ENCODE measurements at places on chromosomes 7 and 10.

GRCh38 chr10:34079702-34080484, 735.2 kb downstream of the PARD3 start:
- DNase-seq: no peak

GRCh38 chr7:117249696-117250095, 73.2 kb downstream of the WNT2 start:
- no peak for DNase-seq

DNA sequence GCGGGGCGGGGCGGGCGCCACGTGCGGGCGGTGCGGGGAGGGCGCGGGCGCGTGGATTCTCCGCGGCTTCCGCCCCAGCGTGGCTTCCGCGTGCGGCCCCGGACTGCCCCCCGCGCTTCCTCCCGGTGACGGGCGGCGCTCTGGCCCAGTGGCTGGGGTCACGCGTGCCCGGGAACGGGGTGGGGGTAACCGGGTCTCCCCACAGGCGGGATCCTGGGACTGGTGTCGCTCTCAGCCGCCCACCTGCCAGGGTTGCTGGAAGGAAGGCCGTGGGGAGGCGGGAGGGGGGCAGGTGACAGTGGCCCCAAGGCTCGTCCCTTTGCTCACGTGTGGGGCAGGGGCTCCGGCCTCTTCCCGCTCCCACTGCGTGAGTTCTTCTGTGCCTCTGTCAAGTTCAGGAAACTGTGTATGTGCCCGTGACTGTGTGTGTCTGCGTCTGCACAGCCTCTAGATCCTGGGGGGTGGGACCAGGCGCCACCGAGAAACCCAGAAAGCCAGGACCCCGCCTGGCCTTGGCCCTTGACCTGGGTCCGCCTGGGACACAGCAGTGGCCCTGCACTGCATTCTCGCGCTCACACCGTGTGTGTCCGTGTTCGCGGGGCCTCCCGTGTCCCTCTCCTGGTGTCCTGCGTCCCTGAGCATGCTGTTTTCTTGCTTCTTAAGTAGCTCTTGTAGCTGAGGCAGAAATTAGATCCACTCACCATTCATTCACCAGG, 919 bp downstream of the MAFK start:
- peak; percentile 39 for DNase-seq

DNA sequence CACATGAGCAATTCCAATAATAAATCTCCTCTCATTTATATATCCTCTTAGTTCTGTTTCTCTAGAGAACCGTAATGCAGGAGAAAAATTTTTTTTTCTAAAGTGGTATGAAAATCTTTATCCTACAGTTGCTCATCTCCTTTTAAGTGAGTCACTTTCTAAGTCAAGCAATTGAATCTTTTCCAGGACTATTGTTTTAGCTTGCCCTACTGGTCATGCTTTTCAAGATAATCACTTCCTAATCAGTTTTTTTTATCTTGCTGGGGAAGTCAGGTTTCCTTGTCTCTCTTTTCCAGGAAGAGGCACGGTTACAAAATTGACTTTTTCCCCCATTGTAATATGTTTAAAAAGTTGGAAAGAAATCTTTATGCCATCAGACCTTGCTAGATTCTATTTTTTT, 44.0 kb downstream of the INPP5F start:
- peak; percentile 80 for DNase-seq

GRCh38 chr7:131604841-131605279, 48.4 kb upstream of the PODXL start:
- DNase-seq: peak; percentile 97

All from HT1080 (cell line).